ENCODE measurements at places on chromosomes 1 and 21.

DNA sequence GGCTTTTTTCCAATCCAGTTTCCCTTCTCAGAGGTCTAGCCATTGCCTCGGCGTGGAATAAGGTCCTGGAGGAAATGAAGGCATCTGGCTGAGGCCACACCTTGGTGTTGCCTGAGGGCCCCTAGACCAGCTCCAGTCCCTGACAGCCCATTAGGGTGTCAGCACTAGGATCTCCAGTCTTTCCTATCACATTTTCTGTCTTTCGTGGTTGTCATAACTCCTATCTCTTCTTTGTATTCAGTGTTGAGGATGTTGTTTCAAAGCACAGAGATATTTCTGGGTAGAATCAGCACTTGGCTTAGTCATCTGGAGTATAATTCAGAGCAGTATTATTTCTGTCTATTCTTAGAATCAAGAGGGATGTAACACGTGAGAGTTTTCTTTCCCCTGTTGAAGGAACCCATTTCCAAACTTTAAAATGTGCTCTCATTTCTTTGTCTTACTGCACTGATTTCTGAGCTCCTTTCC, 844.3 kb downstream of the KCNT2 start:
- no peak for DNase-seq

- no peak for DNase-seq
Measured at GRCh38 chr1:17999884-18000283, 107.7 kb upstream of the IGSF21 start.

- no peak for DNase-seq
Measured at GRCh38 chr1:160244209-160244608, 18.1 kb downstream of the DCAF8 start.

GRCh38 chr1:15399710-15400109, 10.0 kb upstream of the EFHD2 start:
- no peak for DNase-seq

GRCh38 chr21:42302076-42302650, 13.0 kb downstream of the TFF3 start:
- no peak for DNase-seq

DNA sequence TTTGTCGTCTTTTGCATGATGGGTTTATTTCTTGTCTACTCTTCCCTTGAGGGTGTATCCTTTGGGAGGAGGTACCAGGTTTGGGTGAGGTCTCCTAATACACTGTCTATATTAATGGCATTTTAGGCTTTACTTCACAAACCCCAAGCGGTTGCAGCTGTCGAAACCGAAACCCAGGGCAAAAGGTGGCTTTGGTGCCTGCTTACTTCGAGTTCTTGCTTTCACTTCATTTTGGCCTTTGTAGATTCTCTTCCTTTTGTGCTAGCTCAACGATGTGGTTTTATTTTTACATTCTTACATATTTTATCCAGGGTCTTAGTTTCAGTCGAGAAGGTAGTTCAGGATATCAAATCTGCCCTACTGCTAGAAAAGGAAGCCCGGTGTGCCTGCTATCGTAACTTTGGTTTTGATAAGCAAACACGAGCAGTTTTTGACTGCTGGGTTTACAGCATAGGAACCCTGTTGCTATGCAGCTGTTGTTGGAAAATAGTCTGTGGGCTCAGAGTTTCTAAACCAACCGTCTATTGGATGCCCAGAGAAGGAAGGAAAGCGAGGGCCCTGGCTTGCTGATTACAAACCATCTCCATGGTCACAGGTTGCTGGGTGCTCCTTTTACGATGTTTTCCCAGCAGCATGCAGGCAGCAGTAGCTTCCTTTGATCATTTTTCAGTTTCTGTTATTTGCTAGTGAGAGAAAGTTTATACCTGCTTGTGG, 9.8 kb upstream of the TSPAN2 start:
- DNase-seq = peak; percentile 50

GRCh38 chr1:203675596-203676347, 49.1 kb downstream of the ATP2B4 start:
- no peak for DNase-seq

- DNase-seq = no peak
Measured at GRCh38 chr1:230905733-230906132, 37.4 kb upstream of the C1orf198 start.

GRCh38 chr21:42049578-42050430, 21.3 kb upstream of the UMODL1 start:
- DNase-seq = no peak

DNA sequence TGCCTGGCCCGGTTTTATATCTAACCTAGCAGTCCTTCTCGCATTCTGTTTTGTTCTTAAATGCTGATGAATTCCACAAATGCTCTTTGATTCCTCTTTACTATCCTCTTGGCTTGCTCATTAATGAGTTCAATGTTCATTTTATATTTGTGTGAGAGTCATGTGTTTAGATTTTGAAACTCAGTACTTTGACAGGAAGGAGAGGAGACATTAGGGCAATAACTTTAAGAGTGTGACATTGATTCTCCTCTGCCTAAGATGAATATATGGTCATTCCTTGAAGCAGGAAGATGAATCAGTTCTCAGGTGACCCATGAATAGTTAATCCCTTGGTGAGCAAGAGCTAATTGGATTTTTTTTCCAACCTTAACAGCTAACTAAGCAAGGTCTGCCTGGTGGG, 84.1 kb downstream of the MRPS6 start:
- no peak for DNase-seq

- DNase-seq = no peak
Measured at GRCh38 chr1:65317866-65318653, 8.7 kb downstream of the DNAJC6 start.

DNA sequence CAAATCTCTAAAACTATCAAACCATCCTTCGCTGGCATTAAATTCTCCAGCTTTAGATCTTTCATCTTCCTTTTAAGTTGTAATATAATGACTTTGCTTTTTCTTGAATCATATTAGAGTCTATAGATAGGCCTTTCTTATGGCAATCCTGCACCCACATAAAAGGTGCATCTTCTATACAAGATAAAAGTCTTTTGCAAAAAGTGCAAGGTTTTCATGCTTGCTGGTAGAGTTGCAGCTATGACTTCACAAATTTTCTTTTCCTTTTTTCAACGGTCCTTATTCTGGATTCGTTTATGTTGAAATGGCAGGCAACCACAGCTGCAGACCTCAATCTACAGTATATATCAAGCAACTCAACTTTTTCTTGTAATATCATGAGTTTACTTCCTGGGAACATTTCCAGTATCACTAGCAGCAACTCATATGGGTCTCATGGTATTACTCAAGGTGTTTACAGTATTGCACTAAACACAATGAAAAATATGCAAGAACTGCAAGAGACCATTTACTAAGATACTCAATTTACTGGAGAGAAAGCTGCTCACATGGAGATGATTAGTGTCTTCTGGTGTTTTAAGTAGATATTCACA, 22.1 kb downstream of the OMA1 start:
- DNase-seq = no peak

GRCh38 chr1:101394041-101394440, 157.2 kb downstream of the S1PR1 start:
- no peak for DNase-seq

GRCh38 chr1:94855307-94855700, 35.1 kb downstream of the SLC44A3 start:
- no peak for DNase-seq

DNA sequence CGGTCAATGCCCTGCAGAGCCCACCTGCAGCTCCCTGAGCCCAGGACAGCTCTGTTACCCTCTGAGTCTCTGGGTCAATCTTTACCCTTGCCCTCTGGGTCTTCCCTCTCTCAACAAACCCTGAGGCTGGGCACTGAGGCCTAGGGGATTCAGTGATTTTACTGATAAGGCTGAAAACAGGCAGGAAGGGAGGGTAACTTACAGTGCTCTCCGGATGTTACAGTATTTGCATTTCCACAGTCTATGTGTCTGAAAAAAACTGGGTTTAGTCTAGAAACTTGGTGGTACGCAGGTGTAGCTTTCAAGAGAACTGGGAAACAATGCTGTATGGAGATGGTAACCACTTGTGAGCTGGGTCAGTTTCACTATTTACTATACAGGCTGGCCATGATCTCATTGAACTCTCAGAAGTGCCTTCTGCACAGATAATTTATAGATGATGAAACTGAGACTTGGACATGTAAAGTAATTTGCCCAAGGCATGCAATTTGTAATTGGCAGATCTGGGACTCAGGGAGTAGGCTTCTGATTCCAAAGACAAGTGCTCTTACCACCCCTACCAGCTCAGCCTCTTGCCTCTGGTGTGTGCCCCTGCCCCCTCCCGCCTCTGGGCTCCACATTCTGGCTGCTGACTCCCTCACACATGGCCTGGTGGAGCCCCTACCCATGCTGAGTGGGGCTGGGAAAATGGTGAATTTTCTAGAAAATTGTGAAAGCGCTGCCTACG, 48.8 kb downstream of the TENT5C start:
- peak; percentile 17 for DNase-seq

GRCh38 chr1:41226815-41227434, 15.2 kb downstream of the SCMH1 start:
- no peak for DNase-seq

DNA sequence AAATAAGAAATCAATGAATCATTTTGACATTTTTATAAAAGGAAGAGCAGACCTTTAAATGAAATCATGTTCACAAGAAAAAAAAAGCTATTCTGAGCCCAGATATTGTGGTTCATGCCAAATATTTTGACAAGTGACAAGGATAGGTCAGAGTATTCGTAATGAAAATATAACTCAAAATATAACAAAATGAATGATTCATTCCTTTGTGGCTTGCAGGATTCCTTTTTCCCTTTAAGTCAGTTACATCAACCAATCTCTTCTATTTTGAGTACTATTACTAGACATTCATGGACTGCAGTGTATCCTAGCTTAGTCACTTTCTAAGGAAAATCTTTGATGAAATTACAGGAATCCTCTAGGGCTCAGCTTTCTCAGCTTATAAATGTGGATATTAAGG, 188.7 kb downstream of the COL11A1 start:
- DNase-seq = no peak

DNA sequence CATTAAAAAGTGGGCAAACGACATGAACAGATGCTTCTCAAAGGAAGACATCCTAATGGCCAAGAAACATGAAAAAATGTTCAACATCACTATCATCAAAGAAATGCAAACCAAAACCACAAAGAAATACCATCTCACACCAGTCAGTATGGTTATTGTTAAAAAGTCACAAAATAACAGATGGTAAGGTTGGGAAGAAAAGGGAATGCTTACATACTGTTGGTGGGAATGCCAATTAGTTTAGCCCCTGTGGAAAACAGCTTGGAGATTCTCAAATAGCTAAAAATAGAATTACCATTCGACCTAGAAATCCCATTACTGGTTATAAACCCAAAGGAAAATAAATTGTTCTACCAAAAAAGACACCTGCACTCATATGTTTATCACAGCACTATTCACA, 369.4 kb downstream of the KCNH1 start:
- no peak for DNase-seq
